ENCODE measurements at places on chromosomes 4 and X. TPM values are rescaled to one million over a fixed set of nuclear protein-coding genes. Genes with fewer than 3 reads are reported as not detected.

Gene GYPE
- not detected for total RNA-seq

Gene UGT2B17
- total RNA-seq = not detected

Gene TRMT10A
- total RNA-seq = 7.9 TPM

Gene NUDT11
- 11.8 TPM for total RNA-seq

Gene CNGA1
- 5.1 TPM for total RNA-seq

Gene DDIT4L
- 0.14 TPM for total RNA-seq

Gene PLS3
- 271 TPM for total RNA-seq

Gene PRKG2
- total RNA-seq = 0.28 TPM

Gene SPANXN3
- not detected for total RNA-seq

Gene GAB3
- not detected for total RNA-seq

Gene PARM1
- not detected for total RNA-seq

Gene CCDC120
- total RNA-seq = 11.5 TPM

Gene TRIM61
- total RNA-seq = 1.2 TPM

Gene SMIM31
- total RNA-seq = not detected

Gene CLIC2
- not detected for total RNA-seq

Gene PAGE2
- total RNA-seq = not detected

Gene DKK2
- 0.49 TPM for total RNA-seq
